ENCODE measurements at places on chromosomes 7 and 10.

DNA sequence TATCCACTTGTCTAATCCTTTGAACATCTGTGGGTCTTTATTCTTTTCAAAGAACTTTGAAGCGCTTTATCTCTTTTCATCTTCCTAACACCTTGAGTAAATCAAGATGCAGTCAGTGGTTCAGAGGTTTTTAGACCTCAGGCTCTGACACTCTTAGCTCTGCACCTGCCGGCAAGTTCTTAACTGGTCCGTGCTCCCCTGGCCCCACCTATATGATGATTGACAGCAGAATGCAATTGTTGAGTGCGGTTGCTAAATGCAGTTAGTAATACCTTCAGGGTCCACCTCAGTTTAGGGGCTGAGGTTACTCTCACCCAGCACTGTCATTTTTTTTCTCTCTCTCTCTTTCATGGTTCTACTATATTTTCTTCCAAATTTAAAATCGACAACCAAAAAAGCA lies 854.2 kb upstream of the AUTS2 start:
- no peak for DNase-seq

- no peak for DNase-seq
These were observed 110.7 kb downstream of the LRMDA start for GRCh38 chr10:75542084-75542483.

DNA sequence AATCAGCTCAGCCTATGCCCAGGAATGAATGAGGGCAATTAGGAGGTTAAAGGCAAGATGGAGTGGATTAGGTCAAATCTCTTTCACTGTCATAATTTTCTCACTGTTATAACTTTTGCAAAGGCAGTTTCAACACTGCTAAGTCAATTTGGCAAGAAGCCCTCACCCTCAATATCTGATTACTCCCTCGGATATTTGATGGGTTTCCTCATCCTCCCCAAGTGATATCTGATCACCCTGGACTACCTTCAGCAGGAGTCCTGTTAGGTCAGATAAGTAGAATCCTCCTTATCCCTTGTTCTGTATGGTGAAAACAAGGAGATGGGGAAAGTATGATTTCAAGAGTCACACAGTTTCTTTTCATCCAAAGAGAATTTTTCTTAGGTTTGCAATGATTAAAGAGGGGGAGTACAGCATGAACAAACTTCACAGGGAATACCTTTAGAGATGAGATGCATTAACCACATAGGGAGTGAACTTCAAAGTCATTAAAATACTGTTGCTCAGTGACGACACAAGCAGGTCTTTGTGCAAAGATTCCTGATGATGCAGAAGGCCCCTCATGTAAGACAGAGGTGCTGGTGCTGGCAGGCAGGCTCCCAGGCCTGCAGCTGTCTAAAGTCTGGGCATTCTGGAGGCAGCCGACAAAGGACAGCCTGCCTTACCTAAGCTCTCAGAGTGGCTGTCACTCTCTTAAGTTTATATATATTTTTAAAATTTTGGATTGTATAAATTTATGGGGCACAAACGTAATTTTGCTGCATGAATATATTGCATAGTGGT lies 75.4 kb upstream of the POM121L12 start:
- DNase-seq, result no peak

GRCh38 chr7:71465741-71466189 lies 333.8 kb downstream of the GALNT17 start:
- DNase-seq, result no peak

DNA sequence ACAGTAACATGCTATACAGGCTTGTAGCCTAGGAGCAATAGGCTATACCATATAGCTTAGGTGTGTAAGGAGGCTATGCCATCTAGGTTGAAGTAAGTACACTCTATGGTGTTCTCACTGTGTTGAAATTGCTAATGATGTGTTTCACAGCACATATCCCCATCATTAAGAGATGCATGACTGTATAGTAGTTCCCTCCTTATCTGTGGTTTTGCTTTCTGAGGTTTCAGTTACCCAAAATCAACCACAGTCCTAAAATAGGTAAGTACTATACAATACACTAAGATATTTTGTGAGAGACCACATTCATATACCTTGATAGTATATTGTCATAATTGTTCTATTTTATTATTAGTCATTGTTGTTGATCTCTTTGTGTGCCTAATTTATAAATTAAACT lies 12.7 kb downstream of the FZD1 start:
- DNase-seq, result no peak

DNA sequence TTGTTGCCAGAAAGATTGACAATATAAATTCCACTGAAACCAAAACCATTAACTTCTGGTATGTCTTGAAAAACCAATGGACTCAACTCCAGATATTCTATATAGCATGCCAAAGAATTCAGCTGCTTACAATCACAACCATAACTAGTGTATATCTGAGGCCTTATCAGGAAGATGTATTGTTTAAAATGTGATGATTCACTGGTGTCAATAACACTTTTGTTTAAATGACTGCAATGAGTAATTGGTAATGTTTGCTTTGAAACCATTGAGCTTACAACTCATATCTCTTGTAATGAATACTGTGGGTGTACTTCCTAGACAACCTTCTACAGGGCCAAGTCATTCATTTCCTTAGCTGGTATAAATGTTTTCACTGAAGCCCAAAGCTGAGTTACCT lies 727.9 kb upstream of the KCND2 start:
- DNase-seq, result no peak

GRCh38 chr10:108663587-108663986 lies 1259.7 kb downstream of the XPNPEP1 start:
- no peak for DNase-seq

DNA sequence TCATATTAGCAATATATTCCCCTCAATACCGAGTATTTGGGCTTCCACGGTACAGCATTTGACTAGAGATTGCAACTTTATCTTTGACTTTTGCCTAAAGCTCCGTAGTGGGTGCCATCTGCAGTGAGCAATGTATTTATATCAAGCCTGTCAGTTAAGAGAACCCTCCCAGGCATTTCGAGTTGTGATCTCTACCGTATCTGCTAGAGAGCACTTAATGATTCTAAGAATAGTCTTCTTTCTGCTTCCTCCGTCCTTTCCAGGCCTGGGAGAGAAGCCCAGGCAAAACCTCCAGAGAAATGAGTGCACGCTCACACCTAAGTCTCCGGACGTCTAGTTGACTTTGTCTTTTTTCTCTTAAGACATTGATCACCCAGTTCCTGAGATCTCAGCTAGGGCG lies 210.6 kb downstream of the KLF6 start:
- no peak for DNase-seq

DNA sequence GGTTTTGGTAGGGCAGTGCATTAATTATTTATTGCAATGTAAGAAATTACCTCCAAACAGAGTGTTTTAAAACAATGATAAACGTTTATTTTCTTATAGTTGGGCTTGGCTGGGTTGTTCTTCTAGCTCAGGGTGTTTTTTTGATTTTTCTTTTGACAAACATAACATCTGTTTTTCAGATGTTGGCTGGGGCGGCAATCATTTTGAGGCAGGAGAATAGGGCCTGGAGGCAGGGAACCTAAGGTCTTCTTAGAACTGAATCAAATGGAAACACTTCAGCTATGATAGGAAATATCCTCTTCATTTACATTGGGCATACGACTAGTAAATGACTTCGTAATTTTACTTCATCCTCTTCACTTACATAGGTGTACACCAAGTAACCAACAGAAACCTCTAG lies 47.4 kb upstream of the NAMPT start:
- no peak for DNase-seq

GRCh38 chr7:33261585-33261984 lies 132.2 kb downstream of the BBS9 start:
- no peak for DNase-seq

DNA sequence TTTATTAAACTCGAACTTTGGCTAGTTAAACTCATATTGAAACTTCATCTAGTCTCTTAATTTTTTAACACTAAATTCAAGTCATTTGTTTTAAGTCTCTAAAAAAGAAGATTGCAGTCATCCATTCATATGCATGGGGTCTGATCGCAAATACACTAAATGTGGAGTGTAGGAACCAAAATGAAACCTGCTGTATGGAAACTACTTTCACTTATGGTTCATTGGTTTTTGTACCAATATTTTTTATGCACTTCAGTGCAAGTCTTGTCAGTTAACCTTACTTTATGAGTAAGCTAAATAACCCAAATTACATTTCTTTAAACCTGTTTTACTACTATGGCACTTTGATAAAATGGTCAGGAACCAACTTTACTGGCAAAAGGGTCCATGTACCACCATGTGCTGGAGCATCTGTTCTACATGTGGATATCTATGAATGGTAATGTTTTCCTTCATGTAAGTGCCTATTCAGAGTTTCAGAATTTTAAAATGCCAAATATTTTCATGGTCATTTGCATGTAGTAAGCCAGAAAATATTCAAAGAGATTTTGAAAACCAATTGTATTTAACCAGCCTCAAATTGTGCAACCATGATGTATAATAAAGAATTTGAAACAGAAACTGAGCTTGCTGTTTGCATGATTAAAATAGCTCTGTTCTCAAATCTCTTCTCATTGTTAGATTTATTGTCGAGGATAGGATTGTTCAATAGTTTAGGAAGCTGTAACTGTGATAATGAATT lies 7.6 kb upstream of the SUPV3L1 start:
- DNase-seq, result no peak

DNA sequence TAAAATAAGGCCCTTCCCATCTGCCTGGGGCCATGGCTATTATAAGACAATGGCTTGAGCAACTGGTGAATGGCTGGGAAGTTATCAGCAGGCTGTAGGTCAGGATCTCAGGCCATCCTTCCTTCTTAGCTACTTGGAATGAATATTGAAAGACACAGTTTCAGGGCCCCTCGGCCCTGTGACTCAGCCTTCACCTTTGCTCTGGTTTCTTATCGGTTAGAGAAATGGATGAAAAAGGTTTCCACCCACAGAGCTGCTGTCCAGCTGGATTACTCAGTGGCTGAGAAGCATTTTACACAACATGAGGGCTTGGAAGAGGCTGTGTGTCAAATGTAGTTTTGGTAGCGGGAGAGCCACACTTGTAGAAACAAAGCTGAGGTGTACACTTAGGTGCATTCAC lies 9.4 kb downstream of the ACSL5 start:
- DNase-seq, result no peak

DNA sequence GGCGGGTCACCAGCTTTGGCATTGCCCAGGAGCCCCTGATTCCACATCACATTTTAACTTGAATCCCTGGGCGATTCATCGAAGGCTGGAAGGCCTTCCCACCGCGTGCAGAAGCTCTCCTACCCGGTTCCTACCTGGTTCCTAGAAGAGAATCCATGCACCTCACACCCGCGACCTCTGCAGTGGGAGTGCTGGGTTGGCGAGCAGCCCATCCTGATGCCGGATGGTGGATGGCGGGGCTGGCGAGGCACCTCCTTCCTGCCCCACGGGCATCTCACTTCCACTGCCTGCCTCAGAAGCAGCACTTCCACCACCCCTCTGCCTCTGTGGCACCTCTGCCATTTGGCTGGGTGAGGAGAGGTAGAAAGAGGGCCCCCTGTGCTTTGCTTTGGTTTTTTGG lies 32.0 kb downstream of the NUB1 start:
- no peak for DNase-seq

- DNase-seq, result no peak
These were observed 293.2 kb upstream of the NFE2L3 start for GRCh38 chr7:25858525-25859411.

DNA sequence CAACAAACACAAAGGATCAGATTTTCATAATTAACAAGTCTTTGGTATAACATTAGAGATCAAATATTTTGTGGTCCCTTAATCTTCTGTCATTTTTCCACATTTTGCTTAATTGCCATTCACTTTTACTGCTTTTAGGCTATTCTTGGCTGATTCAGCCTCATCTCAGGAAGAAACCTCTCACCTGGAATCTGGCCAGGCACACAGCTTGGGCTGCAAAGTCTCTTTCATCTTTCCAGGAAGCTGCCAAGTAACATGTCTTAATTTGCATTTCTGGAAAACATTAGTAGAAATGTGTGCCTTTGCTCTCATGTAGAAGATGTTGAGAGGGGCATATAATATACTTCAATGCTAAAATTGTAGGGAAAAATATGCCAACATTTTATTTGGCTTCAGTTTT lies 174.2 kb upstream of the STEAP4 start:
- no peak for DNase-seq

DNA sequence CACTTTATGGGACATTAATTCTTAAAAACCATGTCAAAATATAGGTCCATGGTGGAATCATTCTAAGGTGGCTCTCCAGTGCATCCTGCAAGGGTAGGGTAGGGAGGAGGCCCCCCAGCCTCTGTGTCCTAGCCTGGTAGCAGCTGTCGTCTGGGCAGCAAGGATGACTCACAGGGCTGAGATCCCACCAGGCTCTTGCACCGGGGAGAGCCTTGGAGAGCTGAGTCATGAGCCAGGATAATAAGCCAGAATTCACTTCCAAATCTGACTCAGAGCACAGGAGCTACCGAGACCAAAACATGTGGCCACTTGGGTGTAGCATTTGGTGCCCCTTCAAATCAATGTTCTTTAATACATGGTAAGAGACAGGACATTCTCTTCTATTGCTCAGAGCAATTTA lies 298.5 kb downstream of the NEBL start:
- DNase-seq, result no peak

DNA sequence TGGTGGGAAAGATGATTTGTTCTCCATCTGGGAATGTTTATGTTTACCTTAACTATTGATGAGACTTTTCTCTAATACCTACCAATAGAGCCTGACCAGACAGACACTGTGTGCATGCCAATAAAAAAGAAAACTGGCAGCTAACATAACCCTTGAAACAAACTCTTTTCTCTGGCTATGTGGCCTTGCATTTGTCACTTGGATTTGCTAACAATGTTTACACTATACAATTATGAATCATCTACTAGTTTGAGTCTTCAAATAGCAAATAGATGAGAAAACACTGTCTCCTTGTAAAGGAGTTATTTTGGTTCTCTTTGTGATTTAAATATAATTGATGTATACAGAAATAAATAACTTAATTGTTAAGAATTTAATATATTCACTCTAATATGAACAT lies 273.1 kb downstream of the SEMA3D start:
- DNase-seq, result no peak

DNA sequence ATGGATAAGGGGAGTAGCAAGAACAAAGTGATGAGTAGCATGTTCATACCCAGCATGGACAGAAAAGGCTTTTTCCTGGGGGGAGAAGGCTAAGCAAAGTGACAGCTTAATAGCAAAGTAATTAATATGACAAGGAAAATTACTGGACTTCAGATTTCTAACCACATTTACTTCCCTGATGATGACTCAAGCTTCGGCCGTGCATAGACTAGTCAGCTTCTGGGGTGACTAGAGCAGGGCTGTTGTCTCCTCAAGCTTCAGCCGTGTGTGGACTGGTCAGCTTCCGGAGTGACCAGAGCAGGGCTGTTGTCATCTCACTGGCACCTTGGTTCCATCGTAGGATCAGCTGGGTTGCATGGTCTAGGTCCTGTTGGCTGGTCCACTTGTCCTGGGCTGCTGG lies 2.1 kb upstream of the ZNF117 start:
- DNase-seq, result no peak

DNA sequence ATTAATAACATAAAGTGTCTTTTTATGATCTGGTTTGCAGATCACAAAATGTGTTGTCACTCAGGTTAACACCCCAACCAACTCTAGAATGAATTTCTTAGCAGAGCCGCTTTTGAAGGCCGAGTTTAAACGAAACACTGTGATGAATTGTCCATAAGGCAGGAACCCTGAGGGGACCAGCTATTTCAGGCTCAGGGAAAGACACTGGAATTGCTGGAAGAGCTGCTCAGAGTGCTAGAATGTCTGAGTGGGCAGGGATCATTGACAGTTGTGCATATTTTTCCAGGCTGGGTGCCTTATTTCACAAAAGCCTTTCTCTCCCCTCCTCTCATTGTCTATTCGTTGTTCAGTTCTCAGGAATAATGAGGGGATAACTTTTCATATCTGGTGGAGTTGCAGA lies 68.7 kb upstream of the PRKG1 start:
- DNase-seq, result no peak
